NCI-H146 (cell line): ENCODE measurements at places on chromosomes 3 and 15.
A peak's percentile ranks its signal among the peaks of the same experiment; 100 is the strongest.

GRCh38 chr3:4985330-4986174 lies 6.3 kb downstream of the BHLHE40 start:
- no peak for DNase-seq

DNA sequence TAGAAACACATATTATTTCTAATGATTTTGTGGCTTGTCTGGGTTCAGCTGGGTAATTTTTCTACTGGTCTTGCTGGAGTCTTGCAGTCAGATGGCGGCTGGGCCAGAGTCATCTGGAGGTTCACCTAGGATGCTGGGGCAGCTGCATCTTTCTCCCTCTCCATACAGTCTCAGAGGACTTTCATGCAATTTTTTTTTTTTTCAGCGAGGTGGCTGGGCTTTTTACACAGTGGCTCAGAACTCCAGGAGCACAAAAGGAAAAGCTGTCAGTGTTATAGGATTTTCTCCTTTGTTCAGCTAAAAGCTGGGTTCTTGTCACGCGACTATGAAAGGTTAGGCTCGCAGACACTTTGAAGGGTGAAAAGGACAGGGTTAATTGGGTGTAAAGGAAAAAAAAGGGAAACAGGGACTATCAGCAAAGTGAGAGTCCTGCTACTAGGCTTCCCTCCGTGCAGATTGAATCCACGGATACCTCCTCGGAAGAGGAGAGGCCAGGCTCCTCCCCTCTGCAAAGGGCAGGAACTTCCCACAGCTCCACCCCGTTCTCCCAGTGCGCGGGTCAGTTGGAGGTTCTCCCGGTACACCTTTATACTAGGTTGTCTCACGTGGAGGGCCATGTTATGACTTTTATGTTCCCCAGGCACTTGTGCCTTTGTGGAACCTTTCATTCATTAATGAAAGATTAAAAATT lies 44.3 kb downstream of the ADGRG7 start:
- peak; percentile 4 for DNase-seq

- DNase-seq, result no peak
Observed at GRCh38 chr15:92672102-92672501, 16.5 kb upstream of the FAM174B start.

GRCh38 chr15:60376677-60377095 lies 21.1 kb downstream of the ANXA2 start:
- no peak for DNase-seq

- no peak for DNase-seq
Observed at GRCh38 chr3:97911459-97911858, 60.8 kb downstream of the RIOX2 start.

GRCh38 chr15:32659340-32660155 lies 18.0 kb downstream of the SCG5 start:
- peak; percentile 61 for DNase-seq

- DNase-seq, result no peak
Observed at GRCh38 chr15:52086011-52086786, 26.4 kb downstream of the BCL2L10 start.

DNA sequence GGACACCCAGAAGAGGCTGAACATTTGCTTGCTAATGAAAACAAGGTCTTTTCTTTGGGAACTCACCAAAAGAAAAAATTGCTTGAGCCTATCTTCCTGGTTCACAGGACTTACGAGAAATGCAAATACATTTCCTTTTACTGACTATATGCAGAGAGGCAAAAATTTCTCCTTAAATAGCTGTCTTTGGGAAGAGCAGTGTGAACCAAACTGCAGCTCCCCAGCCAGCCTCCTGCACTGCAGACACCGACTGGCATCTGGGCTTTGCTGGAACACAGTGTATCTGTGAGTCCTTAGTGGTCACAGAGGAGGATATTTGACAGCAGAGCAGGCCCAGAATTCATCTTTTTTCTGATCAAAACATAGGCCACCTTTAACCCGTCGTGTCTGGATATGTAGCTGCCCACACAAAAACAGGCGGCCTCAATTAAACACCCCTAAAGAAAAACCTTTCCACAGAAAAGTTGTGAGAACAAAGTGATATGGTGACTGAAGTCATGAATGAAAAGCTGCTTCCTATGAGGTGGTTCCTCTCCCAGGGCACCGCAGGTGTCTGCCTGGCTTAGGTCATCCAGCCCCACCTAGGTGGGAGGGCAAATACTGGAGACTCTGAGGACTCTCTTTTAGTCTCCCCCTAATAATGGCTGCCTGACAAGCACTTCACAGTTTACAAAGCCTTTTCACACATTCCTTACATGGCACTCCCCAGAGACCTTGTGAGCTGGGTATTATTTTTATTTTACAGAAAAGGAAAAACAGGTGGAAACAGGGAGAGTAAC lies 46.1 kb upstream of the TMEM158 start:
- no peak for DNase-seq

GRCh38 chr3:148896062-148896461 lies 31.0 kb downstream of the CPA3 start:
- DNase-seq, result no peak

DNA sequence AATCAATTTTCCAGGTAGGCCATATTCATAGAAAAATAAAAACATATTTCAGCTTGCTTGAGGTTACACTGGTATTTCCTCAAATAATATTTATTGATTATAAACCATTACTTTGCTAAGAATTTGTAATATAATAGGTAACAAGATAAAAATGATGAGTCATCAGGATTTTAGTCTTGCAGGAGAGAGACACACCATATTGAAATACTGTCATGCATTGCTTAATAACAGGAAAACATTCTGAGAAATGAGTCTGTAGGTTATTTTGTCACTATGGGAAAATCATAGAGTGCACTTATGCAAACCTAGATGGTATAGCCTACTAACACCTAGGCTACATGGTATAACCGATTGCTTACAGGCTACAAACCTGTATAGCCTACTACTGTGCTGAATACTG lies 990.5 kb downstream of the OTOL1 start:
- no peak for DNase-seq

DNA sequence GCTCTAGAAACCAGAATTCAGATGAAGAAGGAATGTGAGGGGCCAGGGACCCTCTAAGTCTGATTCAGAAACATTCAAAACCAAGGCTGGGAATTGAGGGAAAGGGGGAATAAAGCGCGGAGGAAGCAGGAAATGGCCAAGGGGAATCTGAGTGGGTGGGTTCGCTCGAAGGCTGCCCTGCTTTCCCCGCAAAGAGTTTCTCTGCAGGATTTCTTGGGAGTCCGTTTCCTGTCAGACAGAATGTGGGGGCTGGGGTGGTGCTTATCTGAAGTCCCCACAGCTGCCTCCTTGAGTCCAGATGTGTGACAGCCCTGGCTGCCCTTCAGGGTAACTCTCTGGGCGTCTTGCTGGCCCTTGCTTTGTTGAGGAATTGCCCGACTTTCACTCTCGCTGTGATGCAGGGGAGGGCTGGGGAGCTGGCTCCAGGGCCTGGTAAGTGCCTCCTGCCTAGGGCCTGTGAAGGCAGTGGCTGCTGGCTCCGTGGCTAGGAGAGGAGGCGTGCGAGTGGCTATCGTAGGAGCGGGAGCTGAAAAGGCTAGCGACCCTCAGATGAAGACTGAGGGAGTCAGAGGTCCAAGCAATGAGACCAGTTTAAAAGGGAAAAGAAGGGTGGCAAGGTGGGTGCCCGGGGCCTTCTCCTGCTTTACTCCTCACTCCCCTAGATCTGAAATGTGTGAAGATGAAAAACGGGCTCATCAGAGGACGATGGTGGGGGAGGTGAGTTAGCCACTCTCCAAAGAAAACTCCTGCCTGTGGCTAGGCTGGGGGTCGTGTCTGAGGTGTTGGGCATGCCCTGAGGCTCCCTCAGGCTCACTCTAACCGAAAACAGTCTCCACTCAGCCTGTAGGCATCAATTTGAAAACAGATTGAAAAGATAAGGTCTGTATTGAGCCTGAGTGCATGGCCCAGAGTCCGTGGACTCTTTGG lies 143.9 kb upstream of the UMPS start:
- DNase-seq, result no peak

DNA sequence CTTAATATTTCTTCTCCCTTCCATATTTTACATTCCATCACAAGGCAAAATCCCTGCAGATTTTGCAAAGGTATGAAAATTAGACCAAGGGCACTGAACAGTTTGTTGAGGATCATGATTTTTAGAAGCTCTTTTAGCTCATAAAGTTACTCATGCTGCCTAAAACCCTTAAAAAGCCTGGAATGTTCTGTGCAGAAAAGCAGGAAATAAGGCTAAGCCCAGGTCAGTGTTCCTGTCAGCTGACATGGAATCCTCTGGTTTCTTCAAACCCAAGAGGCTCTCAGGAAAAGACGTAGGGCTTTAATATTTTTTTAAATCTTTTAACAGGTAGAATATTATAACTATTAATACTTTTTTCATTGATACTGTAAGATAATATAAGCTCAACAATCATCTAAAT lies 8.2 kb downstream of the CBLB start:
- DNase-seq, result no peak

DNA sequence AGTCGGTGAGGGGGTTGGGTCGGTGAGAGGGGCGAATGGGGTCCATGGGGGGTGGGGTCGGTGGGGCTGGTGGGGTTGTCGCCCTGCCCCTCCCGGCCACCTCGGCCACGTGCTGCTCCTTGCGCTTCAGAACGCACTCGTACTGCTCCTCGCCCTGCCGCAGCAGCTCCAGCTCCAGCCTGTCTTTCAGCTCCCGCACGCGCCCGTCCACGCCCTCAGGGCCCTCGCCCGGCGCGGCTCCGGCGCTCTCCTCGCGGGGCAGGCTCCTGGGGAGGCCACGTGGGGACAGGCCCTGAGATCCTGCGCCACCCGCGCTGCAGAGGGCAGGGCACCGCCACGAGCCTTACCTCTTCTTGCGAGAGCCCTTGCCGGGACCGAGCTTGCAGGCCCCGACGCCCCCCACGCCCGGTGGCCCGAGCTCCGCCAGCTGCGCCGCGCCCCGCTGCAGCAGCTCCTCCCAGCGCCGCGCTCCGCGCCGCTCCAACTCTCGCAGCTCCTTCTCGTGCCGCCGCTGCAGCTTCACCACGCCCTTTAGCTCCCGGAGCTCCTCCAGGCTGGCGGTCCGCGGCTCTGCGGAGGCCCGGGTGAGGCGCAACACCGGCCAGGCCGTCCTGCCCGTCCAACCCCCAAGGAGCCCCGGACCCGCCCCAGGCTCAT lies 8.2 kb upstream of the ANKRD63 start:
- peak; percentile 61 for DNase-seq

DNA sequence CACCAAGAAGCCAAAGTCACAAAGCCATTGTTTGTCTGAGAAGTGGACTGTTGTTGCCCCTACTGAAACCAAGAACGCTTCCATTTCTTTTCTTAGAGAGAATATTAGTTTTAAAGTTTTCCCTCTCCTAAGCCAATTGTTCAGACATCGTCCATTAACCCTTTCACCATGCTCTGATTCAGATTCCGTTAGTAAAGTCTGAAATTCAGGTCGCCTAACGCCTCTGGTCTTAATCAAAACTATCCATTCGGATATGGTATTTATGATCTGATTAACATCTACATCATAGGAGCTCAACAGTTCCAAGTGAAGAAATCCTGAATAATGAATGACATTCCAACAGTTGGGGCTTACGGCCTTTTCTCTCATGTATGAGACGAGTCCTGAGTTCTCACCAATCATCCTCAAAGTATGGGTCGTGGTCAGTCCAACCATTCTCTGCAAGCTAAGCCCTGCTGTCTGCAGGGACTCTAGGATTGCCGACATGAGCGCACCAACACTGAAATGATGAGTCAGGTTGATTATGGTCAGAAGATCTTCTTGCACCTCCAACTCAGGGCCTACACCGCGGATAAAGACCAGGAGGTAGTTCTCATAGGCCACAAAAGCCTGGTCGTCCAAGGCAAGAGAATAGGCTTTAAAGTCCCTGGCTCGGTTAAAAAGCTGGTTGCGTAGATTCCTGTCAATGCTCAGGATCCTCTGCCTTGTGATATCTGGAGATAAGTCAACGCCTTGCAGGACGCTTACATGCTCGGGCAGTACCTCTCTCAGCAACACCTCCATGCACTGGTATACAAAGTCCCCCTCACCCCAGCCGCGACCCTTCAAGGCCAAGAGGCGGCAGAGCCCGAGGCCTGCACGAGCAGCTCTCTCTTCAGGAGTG lies 767 bp downstream of the EPM2AIP1 start:
- DNase-seq, result no peak

- DNase-seq, result peak; percentile 4
Observed at GRCh38 chr3:51637941-51638471, 33.0 kb upstream of the TEX264 start.

DNA sequence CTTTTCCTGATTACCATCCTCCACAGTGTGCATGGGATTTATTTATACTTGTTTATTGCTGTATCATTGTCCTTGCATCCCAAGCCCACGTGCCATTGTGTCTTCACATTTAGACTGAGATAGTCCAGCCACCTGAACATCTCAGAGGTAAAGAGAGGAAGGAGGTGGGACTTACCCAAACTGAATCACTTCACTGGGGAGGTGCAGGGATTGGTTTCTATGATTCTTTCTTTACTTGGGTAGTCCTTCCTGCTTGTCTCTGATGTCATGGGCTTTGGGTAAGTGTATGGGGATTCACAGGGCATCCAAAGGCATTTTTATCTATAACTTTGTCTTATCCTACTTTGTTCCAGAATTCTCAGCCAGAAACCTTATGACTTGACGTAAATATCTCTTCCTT lies 141.5 kb upstream of the UMPS start:
- DNase-seq, result no peak

DNA sequence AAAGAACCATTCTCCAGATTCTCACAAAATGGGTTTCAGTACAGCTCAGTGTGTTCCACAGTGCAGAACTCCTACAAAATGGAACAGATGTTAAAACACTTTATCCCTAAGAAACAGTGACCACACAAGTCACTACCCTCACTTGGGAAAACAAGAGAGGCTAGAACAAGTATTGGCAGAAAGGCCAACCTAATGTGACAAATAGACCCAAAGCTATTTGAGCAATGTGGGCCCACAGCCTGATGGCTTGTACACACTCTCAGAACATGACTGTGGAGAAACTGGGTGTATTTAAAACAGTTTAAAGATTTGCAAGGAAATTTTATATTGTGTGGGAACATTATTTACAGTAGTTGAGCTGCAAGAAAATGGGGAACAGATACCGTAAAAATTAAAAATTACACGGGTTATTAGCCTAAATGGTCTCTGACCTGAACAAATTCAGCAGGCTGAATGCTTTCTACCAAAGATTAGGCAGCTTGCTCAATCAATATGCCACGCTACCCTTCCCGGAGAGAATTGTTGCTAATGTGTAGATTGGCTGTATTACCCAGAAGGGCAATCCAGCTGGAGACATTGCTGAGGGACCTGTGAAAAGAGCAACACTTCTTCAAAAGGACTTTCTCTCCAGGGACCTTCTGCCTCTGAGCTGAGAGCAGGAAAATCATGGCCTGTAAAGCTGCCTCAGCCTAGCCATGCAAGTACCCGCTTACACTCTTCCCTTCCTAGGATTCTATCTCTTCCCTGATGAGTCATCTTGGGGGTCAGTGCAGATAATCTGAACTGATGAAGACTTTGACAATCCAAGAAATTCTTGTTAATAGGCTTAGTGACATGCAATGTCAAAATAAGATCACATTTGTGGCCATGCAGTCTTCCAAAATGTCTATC lies 97.1 kb downstream of the STRIT1 start:
- no peak for DNase-seq
